Kidney (tissue), 22 donors: ENCODE measurements at places on chromosomes 4 and X.

DNA sequence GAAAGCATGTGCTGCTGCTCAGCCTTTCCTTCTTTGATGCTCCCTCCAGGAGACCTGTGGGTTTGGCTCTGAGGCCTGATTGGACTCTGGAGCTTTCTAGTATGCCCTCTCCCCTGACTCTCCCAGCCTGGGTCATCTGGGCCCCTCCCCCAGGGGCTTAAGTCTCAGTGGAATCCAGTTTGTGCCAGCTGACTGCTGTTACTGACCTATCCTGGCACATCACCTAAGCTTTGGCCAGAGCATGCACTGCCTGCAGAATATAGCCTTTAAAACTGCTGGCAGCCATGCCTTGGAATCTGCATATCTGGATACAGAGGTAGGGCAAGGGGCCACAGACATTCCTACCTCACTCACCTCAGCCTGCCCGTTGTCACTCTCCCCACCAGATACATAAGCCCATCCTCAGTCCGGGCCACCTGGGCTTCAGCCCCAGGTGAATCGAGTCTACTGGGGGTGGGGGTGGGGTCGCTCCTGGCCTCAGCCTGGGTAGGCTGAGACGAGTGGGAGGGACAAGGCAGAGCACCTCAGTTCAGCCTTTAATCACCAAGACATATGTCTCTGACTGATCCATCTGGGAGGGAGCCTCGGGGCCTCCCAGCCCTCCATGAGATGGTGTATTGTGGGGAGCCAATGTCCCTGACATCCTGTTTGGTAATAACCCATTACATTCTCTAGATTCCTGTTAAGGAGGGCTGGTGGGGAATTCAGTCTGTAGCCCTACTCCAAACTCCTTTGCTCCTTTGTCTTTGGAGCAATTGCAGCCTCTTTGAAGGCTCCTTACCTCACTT is 61.2 kb downstream of the STARD8 start:
- DNase-seq = no peak

GRCh38 chr4:95867919-95868318 is 28.0 kb downstream of the PDHA2 start:
- DNase-seq = no peak

DNA sequence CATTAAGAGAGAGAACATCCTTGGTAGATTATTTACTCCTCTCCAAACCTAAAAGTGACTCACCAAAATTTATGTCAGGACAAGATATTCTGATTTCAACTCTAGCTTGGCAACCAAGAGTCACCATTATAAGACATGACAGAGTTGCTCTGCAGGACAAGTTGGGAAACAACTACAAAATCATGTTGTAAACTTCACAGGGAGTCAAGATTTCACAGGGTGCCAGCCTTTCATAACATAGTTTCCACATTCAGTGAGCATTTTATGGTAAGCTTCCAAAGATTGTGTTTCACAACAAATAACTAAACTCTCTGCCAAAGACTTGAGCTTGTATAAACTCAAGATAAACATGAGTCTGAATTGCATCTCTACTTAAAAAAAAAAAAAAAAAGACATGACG is 121.0 kb upstream of the DIAPH2 start:
- DNase-seq = no peak

GRCh38 chrX:135421932-135422809 is at the start of gene SMIM10L2A:
TSS of gene SMIM10L2A (plus strand) at chrX:135421944. CDS start at chrX:135422132, 188 bp downstream.
- DNase-seq = no peak

- no peak for DNase-seq
These were observed 97.8 kb downstream of the SYTL5 start for GRCh38 chrX:38103857-38104812.

DNA sequence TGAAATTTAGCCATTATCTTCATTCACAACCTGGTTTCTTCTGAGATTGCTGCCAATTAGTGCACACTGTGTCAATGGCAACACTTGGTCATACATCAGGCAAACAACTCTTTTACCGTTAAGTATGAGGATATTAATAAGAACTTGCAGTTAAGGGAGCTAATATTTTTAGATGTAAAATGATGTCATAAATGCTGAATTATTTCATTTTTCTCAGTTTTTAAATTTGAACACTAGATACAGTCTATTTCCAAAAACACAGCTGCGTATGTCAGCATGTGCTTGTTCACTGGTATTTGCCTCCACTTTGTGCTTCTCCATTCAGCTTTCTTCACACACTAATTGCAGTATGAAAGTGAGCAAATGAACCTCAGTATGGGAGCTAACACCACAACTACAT is 1.6 kb downstream of the KLHL13 start:
- no peak for DNase-seq
